ENCODE measurements at places on chromosomes 1 and 21. TPM values are rescaled to one million over a fixed set of nuclear protein-coding genes. Genes with fewer than 3 reads are reported as not detected.

DNA sequence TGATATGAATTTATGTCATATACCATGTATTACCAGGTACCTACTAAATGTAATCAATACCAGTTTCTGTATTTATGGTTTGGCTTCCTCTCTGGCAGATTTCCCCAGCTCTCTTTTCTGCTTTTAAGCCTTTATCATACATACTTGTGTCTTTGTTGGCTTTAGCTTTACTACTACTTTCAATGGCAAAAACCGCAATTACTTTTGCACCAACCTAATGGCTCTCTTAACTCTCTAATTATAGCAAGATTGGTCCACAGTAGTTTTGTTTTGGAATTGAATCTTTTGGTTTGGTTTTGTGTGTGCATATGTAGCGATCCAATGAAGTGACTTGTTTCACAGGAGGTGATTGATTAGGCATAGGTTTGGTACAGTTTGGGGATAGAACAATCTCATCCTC is 93.6 kb downstream of the ATG4C start:
- DNase-seq = no peak

DNA sequence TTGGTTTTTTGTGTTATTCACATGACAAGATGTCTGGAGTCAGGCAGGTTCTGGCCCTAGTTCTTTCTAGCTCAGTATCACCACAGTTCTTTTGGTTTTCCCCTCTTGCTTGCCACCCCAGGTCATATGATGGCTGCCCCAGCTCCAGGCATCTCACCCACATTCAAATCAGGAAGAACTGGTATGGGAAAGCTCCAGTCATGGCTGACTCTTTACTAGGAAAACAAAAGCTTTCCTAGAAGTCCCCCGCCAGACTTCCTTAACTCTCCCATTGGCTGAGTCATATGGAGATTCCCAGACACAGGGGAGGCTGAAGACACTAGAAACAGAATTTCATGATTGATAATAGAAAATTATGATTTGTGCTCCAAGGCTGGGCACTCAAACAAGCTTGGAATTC is 22.1 kb upstream of the EYA3 start:
- no peak for DNase-seq

- peak; percentile 95 for DNase-seq
Observed at GRCh38 chr1:6602669-6603237, at the start of gene KLHL21. Gene KLHL21 (minus strand): TSS chr1:6602869. CDS start chr1:6602817, 52 bp downstream.

DNA sequence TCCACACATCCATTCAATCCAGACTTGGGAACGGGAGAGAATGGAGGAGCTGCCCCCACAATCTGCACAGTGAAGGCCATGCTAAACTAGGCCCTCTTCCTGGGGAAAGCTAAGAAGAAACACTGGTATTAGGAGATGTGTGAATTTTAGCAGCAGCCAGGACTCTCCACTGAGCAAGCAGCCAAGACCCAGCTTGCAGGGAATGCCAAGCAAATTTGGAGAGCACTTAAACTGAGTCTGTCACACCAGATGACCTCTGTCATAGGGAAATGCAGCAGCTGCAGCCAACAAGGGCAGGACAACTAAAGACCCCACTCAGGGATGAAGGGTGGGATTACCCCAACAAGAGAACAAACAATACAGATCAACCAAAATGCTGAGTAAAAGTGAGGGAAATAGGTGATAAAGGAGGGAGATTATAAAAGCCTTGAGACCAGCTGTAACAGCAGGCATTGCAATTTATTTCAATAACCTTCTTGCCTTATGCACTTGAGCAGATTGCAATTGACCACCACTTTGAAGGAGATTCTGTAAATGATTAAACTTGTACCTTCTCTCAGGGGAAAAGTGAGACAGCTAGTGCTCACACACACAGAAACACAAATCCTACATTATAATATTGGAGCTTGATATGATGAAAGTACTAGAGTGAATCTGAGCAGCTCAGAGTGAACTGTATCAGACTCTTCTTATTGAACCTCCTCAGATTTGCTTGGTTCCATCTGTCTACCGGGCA is 2.5 kb upstream of the CLCA1 start:
- no peak for DNase-seq

DNA sequence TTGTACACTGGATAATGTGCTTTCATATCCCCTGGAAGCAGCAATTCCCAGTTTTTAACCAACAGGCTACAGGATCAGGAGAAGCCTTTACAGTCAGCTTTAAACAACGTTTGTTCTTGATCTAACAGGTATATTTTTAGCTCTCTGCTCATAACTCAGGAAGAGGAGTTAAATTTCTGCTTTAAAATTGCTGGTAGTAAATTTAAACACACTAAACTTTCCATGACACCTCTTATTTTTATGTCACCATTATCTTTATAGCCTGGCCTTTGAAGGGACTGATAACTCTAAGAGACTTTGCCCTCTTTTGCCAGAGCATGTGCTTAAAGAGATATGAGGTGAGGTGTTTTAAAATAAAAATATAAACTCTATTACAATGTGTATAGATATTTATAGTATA is 119.6 kb upstream of the BRINP3 start:
- DNase-seq = no peak

GRCh38 chr1:226691247-226691646 is 47.8 kb downstream of the ITPKB start:
- peak; percentile 77 for DNase-seq

- DNase-seq = no peak
Observed at GRCh38 chr1:182568647-182569284, 20.3 kb downstream of the RNASEL start.

DNA sequence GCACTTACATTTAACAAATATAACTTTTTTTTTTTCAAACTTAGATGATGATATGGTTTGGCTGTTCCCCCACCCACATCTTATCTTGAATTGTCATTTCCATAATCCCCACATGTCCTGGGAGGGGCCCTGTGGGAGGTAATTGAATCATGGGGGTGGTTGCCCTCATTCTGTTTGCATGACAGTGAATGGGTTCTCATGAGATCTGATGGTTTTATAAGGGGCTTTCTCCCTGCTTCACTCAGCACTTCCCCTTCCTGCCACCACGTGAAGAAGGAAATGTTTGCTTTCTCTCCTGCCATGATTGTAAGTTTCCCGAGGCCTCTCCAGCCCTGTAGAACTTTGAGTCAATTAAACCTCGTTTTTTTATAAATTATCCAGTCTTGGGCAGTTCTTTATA is 432.6 kb downstream of the AMY1C start:
- DNase-seq = no peak

- DNase-seq = peak; percentile 61
Observed at GRCh38 chr1:109197158-109198042, 16.3 kb upstream of the SARS1 start.

DNA sequence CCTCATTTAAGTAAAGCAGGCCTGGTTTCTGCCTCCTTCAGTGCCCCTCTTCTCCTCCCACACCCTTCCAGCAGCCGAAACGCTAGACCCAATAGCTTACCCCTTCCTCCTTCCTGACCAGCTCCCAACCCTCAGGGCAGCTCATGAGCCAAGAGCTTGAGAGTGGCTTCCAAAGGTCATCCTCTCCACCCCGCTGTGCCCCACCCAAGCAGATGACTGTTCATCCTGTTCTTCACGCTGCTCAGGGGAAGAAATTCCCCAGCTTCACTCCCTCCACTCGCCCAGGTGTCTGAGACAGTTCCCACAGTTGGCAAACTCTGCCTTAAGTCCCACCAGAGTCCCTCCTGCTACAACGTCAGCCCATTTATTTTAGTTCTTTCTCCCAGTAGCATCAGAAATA is 23.4 kb downstream of the ARHGEF19 start:
- DNase-seq = no peak

BMP8A gene
- total RNA-seq = 0.38 TPM

CFAP45 gene
- total RNA-seq = 2.8 TPM

KDF1 gene
- 1.1 TPM for total RNA-seq

CFHR2 gene
- total RNA-seq = not detected

SLC35F3 gene
- total RNA-seq = 2.4 TPM

SLC44A5 gene
- not detected for total RNA-seq
